Activated T-helper 9 cell treated with anti-CD3 and anti-CD28 coated beads, Interleukin-2, amount 50 U/mL, for 16 hours (primary cell): ENCODE measurements at places on chromosomes 3 and 15.

DNA sequence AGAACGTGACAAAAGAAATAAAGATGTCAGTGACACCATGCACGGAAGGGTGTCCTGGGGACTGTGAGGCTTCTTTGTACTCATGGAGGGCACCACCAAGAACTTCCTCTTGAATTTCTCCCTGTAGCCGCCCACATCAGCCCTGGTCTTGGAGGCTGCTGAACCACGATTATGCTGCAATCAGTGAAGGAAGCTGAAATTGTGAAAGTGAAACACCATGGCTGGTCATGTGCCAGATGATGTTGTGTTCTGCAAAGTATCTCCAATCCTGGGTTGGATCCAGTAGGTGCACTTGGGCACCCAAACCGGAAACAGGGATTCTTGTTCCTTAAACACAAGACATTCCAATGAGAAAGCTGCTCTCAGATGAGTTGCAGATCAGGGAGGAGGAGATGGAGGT is 104.4 kb upstream of the GOLGA6L6 start:
- DNase-seq = no peak

GRCh38 chr3:122893754-122894668 is 99.1 kb downstream of the SLC49A4 start:
- no peak for DNase-seq

DNA sequence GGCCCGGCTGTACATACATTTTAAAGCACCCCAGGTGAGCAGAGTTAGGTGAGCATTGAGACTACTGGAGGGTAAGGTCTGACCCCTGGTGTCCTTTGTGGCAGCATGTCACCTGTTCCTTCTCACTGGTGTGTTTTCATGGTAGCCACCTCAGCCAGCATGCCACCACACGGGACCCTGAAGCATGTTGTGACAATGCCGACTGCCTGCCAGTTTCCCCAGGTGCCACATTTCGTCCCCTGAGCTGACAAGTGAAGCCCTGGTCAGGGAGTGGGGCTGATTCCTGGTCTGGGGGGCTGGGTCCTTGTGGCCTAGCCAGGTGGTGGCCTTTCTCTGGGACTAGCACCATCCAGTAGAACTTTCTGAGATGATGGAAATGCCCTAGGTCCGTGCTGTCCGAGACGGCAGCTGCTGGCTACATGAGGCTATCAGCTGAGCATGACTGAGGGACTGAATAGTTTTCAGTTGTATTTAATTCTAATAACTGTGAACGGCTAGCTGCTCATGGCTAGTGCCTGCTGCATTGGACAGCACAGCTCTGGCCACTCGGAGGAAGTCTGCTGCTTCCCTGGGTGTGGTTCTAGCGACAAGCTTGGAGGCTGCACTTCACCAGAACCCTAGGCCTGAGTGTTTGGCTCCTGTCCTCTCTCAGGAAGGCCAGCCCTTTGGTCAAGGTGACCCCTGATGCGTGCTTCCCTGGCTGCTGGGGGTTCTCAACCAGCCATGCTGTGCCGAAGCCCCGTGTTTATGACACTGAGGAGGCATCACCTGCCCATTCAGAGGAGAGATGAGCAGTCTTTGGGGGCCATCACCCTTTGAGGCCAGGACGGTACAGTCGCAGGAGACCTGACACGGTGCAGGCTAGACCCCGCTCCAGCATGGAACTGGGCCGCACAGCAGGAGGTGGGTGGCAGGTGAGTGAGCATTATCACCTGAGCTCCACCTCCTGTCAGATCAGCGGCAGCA is 3.9 kb downstream of the C3orf22 start:
- no peak for DNase-seq

- DNase-seq = no peak
These were observed 80.7 kb downstream of the SQOR start for GRCh38 chr15:45715528-45715927.
